ENCODE measurements at places on chromosomes 3 and 15.

DNA sequence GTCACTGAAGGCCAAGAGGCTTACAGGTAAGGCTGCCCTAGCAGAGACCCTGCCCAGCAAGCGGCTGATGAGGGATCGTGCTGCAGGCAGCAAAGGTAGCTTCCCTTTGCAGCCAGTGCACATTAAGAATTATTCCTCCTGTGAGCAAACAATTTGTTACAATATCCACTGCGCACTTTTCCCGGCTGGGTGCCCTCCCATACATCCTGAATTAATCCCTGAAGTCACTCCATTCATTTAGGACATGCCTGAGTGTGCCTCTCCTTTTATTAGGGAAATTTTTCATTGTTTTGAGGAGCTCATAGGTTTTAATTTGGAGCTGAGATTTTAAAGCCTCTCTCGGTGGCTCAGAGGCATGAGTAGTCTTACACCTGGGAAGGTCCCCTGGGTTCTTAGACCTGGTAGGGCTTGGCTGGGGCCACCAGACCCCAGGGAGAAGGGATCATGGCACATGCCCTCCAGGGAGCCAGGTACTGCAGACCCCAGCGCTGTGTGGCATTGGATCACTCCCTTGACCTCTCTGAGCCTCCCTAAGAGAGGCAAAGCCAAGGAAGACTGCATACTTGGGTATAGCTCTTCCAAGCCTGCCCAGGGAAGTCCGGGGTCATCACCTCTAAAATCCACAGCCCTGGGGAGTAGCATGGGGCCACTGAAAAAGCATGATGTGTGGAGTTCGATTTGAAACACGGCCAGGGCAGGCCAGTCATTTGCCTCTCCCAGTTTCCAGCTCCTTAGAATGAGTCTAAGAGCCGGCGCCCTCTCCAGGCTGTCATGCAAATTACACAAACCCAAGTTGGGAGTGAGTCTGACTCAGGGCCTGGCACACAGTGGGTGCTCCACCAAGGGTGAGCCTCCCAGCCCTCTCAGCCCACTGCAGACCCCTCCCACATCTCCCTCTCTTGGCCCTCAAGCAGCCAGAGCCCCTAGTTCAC is 151.9 kb upstream of the LINGO1 start:
- no peak for DNase-seq

DNA sequence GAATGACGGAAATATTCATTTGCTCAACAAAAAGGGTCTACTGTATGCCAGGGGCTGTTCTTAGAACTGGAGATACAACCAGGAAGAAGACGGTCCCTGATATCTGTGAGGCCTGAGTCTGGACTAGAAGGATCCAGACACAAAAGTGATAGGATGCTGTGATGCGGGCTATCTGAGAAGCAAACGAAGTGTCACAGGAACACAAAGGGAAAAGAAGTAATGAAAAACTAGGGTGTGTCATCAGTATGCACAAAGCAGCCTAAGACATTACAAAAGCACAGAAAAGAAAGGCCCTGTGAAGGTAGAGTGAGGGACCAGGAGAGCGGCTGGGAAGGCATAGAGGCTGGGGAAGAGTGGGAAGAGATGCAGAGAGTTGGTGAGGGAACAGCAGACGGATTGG is 63.3 kb upstream of the C3orf80 start:
- DNase-seq, result no peak

DNA sequence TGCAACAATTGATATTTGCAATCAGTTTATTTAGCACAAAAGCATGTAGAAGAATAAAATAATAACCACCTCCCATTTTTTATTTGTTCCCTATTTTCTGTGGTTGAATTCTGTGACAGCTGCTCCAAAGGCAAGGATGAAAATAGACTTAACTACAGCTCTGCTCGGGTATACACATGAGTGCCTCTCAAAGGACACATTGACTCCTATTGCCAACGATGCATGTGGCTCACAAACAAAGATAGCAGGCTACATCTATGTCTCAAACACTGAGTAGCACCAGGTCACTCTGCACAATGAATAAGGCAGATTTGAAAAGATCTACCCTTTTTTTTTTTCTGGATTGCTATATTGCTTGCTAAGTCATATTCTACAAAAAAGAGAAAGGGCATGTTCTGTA is 612.9 kb downstream of the ROBO1 start:
- DNase-seq, result no peak

- no peak for DNase-seq
Measured at GRCh38 chr3:51860703-51861665, at the start of gene IQCF2. TSS of gene IQCF2 (plus strand) at chr3:51861615. CDS start at chr3:51861667, 52 bp downstream.

- peak; percentile 24 for DNase-seq
Measured at GRCh38 chr3:32340039-32340438, 51.6 kb upstream of the CMTM7 start.

GRCh38 chr3:71380096-71380495 is 203.4 kb downstream of the FOXP1 start:
- no peak for DNase-seq

DNA sequence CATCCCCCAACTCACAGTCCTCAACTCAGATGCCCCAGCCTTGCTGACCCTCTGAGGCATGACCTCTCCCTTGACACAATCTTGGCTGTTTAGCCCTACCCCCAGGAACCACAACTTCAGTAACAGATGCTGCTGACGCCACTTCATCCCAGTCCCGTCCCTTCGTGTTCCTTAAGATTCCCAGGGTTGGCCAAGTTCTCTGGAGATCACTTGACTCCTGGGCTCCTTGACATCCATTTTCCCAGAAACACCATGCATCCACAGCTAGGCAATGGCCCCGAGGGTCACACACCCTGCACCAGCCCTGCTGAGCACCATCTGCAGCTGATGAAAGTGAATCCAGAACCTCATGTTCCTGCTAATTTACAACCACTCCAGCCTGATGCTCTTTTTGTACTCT is 6.9 kb downstream of the RTP2 start:
- no peak for DNase-seq

DNA sequence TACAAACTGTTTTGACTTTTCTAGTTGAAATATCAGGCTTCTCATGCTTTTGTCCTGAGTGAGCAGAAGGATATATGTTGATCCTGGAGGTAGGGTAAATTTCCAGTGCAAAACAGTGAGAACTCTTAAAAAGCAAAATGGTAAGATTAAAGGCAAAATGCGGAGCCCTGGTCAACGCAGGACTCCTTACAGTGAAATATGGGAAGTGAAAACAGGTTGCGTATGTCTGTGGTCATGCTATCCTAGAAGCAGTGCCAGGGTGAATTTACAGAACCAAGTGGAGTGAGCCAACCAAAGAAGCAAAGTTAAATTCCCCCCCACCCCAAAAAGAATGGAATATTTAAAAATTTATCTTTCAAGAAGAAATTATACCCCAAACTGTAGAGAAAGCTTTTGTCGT is 256.4 kb downstream of the NR2F2 start:
- DNase-seq, result no peak

DNA sequence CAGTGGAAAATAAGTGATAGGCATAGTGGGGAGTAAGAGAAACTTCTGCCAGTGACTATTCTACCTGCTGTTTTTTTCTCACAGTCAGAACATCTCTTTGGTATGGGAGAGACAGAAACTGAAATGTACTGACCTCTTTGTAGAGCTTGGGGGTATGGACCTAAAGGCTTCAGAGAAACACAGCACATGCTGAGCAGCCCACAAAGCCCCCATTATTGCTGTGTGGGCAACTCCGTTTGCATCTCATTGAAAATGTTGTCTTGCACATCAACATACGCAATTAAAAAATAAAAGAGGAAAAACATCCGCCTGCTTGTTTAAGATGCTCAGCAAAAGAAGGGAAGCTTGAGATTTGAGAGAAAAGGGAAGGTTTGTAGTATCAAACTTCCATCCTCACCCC is 443.4 kb upstream of the SEMA6D start:
- DNase-seq, result no peak

GRCh38 chr3:60758831-60759230 is 492.4 kb downstream of the FHIT start:
- DNase-seq, result no peak

DNA sequence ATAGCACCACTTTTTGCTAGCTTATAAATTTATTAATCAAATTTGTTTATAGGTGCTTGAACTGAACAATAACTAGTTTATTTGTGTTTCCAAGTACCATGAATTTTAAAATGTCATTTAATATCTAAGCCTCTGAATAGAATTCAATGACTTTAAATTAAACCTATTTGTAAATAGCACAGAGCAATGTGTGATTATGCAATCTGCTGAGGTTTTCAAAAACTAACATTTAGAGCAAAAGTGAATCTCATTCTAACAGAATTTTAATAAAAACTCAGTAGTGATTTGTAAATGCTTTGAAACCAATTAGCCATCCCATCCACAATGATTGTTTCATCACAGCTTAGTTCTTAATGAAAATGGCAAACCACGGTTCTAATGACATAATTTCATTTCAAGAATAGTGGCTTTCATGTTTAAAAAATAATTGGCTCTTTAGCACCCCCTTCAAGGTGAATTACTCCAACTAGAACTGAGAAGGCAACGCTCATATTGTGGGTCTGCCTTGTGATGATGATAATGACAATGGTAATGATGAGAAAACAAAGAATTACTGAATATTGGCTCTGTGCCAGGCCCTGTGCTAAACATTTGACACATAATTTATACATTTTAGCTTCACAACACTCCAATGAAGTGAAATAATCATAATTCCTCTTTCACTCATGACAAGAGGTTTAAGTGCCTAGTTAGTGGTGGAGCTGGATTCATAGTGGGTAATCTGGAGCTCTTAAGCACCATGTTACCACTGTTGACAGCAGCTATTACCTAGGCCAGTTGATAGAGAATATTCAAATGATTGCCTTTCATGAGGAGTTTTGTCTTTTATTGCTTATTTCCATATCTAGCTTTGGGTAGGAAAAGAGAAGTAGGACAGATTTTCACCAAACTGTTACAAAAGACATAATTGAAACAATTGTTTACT is 145.7 kb downstream of the RBMS3 start:
- no peak for DNase-seq

DNA sequence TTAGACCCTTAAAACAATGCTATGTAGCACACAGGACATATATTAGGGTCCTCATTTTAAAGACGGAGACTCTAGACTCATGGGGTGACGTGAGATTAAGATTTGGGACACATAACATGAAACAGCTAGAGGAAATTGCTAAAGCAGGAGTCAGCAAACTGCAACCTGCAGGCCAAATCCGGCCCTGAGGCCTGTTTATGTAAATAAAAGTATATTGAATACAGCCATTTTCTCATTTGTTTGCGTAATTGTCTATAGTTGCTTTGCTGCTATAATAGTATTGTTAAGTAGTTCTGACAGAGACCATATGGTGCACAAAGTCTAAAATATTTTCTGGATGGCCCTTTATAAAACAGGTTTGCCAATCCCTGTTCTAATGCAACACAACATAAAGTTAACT is 115.5 kb downstream of the TMCO5A start:
- DNase-seq, result no peak

GRCh38 chr3:63937661-63938651 is 25.8 kb upstream of the SCAANT1 start:
- no peak for DNase-seq

DNA sequence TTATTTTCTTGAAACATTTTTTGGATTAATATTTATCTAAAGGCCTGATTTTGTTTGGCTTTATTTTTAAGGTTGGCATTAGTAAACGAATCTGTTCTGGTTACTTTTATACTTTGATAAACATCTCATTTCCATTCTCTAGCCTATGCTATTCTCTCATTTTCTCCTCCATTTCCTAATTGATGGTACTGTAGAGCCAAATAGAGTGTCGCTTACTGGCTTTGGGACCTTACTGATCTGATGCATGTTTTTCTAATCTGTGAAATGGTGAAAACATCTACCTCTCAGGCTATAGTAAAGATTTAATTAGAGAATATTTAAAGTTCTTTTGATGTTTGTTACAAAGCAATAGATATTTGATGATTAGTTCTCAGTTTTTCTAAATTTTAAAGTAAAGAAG is 1.6 kb downstream of the LNP1 start:
- no peak for DNase-seq

DNA sequence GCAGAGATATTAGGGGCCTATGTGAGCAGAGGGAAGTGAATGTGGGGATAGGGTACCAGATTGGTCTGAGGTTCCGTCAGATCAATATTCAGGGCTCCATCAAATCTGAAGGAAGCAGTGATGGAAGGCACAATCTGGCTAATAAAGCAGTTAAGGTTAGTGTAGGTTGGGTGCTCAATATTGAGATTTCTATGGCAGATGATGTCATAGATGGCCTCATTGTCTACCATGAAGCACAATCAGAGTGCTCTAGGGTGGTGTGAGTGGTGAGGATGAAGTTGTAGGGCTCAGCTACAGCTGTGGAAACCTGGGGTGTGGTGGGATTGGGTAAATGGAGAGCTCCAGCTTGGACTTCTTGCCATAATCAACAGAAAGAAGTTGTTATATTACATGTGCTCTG is 58.2 kb downstream of the NR2F2 start:
- no peak for DNase-seq

DNA sequence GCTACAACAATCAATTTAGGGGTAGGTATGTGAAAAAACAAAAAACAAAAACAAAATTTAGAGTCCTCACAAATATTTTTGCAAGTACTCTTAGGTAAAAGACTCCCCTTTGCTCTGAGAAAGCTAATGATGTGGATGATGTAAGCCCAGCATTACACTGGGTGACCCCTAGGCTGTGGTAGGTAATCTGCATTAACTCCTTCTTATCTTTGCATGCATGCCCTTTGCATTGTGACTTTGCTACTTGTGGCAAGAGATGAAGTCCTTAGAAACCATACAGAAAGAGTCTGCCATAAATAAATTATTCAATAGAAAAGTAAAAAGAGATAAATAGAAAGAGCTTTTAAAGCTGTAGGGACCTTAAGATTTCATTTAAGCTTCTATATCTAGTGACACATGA is 159.7 kb upstream of the MBNL1 start:
- DNase-seq, result no peak

GRCh38 chr3:26997226-26997625 is 372.0 kb downstream of the NEK10 start:
- no peak for DNase-seq

GRCh38 chr15:92845126-92845508 is 55.0 kb upstream of the CHD2 start:
- DNase-seq, result no peak

- DNase-seq, result no peak
Measured at GRCh38 chr15:87129916-87130315, 1050.2 kb downstream of the AGBL1 start.

GRCh38 chr3:38142959-38143358 is 4.5 kb downstream of the MYD88 start:
- DNase-seq, result no peak

- DNase-seq, result no peak
Measured at GRCh38 chr3:152199102-152199840, 69.5 kb upstream of the MBNL1 start.

DNA sequence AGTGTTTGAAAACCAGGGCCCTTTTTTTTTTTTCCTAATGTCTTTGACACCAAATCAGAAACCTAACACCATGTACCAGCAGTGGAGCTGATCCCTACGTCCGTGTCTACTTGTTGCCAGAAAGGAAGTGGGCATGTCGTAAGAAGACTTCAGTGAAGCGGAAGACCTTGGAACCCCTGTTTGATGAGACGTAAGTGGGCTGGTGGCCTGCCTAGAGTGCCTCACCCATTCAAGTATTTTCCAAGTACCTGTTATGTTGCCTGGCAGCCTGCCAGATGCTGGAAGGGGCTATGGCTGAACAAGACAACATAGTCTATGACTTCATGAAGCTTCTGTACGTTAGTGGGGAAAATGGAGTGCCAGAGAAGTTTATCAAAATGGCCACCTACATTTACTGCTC is 39.7 kb downstream of the ESYT3 start:
- DNase-seq, result no peak

All from stimulated activated CD4-positive, alpha-beta T cell treated with anti-CD3 and anti-CD28 coated beads, Interleukin-4, amount 100 ng/mL, for 4 hours (primary cell).